ENCODE measurements at places on chromosomes 2 and 18.

GRCh38 chr2:141928476-141928875 lies 202.3 kb downstream of the LRP1B start:
- no peak for DNase-seq

DNA sequence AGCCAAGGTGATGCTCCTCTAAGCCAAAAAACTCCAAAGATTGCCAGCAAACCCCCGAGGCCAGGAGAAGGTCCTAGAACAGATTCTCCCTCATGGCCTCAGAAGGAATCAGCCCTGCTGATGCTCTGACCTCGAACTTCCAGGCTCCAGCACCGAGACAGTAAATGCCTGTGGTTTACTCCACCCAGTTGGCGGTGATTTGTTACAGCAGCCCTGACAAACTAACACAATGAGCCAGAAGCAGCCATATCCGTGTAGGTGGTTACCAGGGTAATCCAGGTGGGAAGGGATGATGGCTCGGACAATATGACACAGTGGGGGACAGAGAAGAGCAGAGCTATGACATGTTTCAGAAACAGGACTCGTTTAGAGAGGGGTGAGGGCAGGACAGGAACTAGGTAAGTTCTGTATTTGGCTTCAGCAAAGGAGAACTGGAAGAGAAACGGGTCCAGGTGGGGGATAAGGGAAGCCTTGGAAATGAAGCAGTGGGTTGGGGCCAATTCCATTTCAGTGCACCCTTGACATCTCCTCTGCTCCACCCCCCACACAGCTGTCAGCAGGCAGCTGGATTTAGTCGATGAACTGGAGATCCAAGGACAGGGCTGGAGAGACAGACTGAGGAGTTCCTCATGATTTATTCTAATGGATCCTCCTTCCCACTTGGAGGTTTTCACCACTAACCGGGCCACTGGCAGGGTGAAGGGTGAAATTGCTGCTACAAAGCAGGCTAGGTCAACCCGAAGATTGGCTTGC lies 179.7 kb upstream of the SH3BP4 start:
- DNase-seq = no peak

GRCh38 chr18:64180171-64180570 lies 31.3 kb upstream of the LINC00305 start:
- DNase-seq = no peak

- no peak for DNase-seq
Measured at GRCh38 chr2:239181903-239182581, 218.8 kb downstream of the HDAC4 start.

GRCh38 chr2:223779877-223780276 lies 57.5 kb downstream of the AP1S3 start:
- no peak for DNase-seq

DNA sequence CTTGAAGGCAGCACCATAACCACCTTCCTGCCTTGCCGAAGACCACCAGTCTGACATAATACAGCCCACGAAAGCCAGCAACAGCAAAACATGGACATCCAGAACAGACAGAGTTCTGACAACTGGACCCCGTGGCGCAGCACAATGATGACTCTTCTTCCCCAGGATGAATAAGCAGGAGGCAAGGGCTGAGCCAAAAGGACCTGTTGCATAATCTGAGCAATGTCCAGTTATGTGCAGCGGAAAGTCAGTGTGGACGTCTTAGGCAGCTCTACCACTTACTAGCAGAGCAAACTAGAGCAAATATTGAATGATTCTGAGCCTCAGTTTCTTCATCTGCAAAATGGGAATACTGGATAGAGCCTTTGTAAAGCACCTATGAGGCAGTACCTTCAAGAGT lies 225.1 kb downstream of the ZBTB7C start:
- no peak for DNase-seq

DNA sequence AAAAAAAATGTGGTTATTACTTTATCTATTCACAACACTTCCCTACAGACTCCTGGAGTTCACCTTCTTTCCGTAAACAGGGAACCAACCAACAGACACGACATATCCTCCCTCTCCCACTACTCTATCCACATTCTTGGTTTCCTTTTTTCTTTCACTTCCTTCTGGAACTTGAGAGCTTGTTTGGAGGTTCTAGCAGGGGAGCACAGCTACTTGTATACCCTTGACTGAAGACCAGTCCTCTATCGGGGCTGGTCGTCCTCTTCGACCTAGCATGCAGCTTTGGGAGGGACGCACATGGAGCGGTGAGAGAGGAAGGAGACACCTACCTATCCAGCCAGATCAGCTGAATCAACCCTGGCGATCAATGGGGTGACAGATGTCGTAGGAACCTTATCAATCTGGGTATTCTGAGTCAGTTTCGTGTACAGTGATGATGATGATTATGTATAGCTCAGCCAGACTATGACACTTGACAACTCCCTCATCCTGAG lies 43.5 kb upstream of the MSH2 start:
- no peak for DNase-seq

DNA sequence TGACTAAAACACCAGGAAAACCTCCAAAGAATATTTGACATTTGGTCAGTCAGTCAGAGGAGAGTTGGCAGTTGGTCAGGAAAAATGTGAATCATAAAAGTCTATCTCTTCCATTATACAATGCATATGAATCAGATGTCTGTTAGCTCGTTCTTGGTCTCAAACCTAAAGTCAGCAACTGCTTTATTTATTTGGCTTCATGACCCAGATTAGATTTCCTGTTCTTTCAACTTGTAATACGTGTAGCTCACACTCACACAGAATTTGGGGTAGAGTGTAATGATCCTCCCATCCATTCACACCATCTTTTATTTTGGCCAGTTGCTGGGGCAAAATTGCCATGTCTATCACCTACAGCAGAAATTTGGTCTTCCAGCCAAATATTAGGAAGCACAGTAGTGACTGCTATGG lies 81.9 kb upstream of the COL5A2 start:
- no peak for DNase-seq

DNA sequence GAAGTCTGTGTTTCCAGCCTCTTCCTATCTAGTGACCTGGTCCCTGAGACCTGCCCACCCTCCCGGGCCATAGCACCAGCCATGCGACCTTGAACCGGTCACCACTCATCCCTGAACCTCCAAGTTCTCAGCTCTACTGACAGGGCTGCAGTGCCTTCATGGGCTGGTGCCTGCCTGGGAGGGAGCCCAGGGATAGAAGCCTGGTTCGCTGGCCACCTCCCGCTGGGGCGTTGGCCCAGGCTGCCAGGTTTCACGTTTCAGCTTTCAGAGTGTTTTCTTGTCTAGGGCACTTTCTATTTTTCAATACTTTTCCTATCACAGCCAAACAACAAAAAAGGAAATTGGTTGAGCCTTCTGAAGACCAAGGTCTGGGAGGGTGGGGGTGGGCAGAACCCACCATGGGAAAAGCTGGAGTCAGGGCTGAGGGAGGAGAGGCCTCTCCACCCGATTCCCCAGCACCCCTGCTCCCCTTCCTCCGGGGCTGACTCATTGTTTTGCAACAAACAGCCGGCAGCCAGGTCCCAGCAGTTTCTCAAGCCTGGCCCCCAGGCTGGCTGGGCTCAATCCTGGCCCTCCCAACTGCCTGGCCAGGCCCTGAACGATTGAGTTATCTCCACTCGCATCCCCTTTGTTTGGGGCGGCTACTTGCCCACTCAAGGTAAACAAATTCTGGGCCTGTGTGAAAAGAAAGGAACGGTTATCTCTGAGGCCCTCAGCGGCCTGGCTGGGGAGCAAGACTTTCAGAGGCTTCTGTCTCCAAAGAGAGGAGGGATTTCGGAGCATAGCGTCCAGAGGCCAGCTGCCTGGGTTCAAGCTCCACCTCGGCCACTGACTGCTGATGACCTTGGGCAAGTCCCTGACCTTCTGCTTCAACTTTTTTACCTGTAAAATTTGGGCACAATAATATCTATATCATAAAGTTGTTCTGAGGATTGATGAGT lies 47.5 kb downstream of the ZFP36L2 start:
- DNase-seq = no peak

DNA sequence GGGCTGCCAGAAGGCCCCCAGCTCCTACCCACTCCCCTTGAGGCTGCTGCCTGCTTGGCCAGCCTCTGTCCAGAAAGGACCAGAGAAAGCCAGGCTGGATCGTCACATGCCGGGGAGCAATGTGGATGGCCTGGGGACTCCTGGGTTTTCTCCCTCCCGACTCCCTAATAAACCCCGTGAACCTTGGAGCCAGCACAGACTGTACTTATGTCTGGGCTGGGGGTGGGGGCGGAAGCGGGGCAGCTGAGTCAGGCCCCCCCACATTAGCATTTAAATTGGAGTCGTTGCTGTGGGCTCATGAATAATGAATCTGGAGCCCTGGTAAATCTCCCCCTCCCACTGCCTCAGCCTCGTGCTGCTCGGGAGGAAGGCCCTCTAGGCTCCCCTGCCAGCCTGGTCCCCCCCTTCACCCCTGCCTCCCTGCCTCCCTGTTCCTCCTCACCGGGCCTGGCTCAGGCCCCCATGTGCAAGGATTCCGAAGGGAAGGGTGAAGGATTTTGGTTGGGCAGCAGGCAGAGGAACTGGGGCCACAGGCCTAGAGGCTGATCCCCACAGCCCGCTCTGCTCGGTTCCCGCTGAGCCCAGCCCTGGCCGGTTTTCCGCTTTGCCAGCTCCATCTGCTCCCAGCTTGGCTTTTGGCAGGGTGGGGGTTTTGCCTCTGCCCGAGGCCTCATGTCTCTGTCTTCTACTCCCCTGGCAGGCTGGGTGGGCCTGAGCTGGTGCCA lies 7.3 kb upstream of the ASIC4 start:
- no peak for DNase-seq

DNA sequence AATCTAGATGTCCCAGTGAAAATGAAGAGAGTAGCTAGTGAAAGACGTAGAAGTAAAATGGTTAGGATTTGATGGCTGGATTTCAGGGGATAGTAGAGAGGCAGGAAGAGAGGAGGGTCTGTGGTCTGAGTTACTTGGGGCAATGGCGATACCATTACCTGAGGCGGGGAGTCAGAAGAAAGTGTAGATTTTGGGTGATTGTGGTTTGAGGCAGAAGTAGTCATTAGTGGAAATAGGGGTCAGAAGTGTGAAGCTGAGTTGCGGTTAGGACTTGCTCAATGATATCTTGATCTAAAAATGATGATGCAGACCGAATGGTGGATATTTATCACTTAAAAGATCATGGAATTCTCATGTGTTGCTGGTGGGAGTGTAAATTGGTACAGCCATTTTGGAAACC lies 41.0 kb downstream of the CEP192 start:
- no peak for DNase-seq

DNA sequence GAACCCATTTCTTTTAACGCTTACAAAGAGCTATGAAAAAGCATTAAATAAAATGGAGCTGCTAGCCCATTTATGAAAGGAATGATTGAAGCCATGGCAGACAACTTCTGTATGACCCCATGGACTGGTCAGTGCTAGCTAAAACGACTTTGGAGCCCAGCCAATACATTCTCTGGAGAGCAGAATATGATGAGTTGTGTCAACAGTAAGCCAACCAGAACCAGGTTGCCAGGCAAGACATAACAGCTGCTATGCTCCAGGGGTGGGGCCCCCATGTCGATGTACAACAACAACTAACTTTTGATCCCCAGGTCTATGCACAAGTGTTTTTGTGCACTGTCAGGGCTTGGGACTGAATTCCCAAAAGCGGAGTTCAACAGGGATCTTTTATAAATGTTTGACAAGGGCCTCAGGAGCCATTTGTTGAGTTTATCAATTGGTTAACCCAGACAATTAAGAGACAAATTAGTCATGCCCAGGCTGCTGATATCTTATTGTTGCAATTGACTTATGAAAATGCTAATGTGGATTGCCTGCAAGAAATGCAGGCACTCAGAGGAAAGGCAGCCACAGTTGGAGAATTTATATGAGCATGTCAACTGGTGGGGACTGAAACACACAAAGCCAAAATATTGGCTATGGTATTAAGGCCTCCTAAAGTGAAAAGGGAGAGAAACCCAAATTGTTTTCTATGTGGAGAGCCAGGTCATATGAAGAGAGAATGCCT lies 64.6 kb upstream of the MYO3B start:
- DNase-seq = no peak

GRCh38 chr2:84996909-84997308 lies 25.9 kb downstream of the KCMF1 start:
- no peak for DNase-seq

DNA sequence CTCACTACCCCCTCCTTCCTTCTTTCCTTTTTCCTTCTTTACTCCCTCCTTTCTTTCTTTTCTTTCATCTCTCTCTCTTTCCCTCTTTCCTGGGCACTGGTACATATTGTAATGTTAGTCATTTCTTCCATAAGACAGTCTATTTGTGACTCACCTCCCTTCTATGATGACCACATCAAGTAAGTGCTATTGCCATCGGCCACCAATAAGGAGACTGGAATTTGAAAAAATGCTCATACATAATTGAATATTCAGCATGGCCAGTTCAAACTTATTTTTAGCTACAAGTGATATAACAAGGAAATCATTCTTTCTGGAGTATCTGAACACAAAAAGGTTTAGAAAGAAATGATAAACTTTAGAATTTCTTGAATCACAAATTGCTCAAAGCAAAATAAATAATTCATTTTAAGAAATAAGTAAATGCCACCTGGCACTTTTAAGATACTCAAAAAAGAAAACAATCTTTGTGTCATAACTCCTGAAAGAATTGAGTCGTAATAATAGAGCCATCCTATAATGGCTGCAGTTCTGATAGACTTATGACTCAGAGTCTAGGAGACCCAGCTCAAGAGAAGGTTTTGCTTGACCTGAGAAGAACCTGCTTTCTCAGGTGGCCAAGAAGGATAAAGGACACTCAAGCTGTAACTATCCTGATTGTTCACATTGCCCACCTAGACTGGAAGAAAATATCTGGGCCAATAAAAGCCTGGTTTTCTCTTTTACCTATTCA lies 51.6 kb upstream of the CCBE1 start:
- no peak for DNase-seq

DNA sequence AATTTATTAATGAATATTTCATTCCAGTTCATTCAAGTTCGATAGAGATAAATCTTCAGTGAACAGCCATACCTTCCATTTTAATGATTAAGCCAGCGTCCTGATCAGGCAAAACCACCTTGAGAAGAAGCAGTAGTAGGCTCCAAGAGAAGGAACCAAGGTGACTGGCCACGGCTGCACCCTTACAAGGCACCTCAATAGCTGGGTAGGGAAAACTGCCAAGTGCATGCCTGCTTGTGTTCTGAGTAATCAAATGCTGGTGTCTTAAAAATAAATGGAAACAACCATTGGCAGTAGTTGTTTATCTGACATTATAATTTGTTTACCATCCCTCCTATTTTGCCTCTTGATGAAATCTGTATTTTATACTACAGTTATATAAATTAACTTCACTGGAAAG lies 10.0 kb upstream of the FEZ2 start:
- DNase-seq = no peak

- no peak for DNase-seq
Measured at GRCh38 chr2:197360744-197361156, 50.2 kb upstream of the ANKRD44 start.

- DNase-seq = no peak
Measured at GRCh38 chr2:38148501-38148900, 72.5 kb upstream of the CYP1B1 start.

GRCh38 chr18:79680100-79680879 lies 687 bp downstream of the CTDP1 start:
- DNase-seq = no peak

All from amygdala (tissue), 56 donors.